Fibroblast of the aortic adventitia (primary cell): ENCODE measurements at places on chromosomes 4 and X. TPM values are rescaled to one million over a fixed set of nuclear protein-coding genes. Genes with fewer than 3 reads are reported as not detected.

DNA sequence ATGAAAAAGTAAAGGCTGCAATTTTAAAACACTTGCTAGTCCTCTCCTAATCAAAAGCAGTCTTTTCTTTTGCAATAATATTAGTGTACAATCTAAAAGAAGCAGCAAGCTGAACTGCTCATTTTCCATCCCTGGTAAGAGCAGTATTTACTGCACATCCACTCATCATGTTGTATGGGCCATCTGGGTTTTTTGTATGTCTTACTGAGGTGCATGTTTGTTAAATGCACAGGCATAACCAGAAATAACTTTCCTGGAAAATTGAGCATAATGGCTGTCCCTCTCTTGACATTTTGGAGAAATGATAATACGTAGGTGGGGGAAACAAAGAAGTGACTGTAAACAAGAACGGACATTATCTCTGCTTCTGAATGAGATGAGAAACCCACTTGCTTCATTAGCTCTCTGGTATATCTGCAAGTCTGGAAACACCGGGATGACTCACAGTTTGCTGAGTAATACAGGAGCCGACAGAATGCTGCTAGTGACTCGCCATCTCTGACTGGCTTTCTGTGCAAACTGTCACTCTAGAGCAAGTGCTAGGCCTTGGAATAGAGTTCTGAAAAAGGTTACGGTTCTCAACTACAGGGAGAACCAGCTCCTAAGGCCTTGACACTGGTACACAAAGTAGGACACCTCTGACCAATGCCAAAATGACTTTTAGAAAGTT lies 85.7 kb upstream of the MTM1 start:
- DNase-seq: peak; percentile 50

GRCh38 chr4:140930011-140930410 lies 173.8 kb upstream of the TBC1D9 start:
- DNase-seq: no peak

DNA sequence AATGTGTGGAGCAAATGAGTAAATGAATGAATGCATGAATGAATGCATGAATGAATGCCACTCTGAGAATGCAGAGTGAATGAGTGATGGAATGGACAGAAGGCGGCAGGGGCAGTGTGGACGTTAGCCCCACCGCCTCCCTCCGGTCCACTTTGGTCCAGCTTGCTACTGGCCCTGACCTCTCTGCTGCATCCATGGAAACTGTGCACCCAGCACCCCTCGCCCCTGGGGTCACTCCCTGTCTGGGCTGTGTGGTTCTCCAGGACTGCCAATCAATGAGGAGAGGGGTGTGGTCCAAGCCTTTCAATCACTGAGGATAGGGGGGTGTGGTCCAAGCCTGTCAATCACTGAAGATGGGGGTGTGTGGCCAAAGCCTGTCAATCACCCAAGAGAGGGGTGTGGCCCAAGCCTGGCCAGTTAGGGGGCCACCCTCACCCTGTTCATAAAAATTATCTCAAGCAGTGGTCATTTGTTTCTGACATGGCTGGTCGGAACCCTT lies 39.2 kb upstream of the ASMTL start:
- no peak for DNase-seq

DNA sequence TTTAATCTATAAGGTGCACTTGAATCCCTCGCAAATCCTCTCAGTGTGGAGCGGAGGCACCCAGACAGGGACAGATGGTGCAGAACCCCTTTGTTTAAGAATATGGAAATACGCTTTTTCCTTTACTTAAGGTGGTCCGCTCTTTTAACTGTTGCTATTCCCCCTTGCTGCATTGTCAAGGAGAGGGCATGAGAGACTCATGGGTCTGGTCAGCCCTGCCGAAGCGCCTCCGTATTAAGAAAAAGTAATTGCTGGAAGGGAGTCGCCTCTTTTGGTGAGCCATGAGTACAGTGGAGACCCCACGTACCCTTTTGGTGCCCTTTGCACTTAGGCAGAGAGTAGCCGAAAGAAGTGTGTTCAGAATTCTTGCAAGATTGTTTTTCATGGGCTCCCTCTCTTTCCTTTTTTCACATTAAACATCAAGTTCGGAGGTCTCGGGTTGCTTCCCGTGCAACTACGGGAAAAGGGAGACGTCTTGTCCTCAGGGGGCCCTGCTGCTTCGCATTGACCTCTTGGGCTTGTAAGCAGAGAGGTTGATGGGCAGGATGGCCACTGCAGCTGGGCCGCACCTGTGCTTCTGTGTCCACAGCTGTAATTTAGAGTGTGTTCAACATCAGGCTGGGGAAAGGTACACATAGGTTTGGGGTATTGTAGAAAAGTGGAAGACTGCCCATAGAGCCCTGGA lies 109.6 kb downstream of the SPRY1 start:
- DNase-seq: no peak

DNA sequence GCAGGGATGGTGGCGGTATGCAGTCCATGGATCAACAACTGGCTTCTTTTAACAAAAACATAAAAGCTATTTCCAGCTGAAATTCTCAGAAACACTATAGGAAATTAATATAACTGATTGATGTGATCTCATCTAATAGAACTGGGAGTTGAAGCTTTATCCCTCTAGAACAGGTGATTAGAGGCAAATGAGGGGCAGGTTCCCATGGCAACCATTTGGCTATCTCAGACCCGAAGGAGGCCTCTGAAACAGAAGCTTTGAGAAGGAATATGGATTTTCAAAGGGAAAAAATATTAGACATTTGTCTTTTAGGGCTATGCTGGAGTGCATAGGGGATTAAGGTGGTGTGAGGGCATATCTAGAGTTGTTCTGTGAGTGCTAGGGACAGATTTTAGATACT lies 50.0 kb downstream of the IGSF1 start:
- no peak for DNase-seq

- no peak for DNase-seq
Measured at GRCh38 chrX:130086447-130087206, 23.7 kb downstream of the ELF4 start.

DNA sequence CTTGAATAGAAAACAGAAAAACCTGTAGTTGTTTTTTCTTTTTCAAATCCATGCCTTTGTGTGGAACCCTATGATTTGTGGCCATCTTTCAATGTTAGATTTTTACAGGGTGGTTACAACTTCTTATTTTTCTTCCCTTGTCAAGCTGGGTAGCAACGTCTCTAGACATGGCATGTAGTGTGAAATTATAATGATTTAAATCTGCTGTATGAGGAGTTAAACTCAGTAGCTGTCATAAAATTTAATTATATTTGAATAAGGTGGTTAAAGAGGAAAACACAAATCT lies 78.1 kb upstream of the CBLL2 start:
- DNase-seq: no peak

- no peak for DNase-seq
Measured at GRCh38 chrX:56429581-56429980, 133.8 kb upstream of the UBQLN2 start.

DNA sequence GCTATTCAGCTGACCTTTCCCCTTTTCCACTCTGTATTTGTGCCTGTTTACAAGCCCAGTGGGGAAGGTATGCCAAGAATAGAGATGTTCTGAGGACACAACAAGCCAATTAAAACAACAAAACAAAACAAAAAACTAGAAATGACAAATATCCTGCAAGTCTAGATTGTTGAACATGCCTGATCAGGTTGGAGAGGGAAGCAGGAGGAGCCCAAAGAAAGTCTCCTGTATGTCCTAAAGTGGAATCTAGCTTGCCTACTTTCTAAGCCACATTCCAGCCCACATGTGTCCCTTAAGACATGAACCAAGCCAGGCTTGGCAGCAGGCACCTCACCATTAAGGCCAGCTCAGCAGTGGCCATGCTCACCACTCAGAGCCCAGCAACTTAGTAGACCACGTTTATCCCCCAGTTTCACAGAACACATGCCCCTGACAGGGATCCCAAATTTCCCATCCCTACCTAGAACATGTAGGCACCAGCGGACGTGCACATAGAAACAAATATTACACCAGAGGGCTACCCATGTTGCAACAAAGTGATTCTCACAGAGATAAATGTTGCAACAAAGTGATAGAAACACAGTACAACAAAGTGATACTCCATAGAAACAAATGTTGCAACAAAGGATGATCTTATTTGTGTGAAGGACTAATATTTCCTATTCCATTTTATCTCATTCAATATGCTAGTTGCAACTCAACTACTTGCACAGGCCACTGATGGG lies 48.3 kb downstream of the CD99L2 start:
- DNase-seq: no peak

GRCh38 chrX:34557733-34558132 lies 99.4 kb downstream of the TMEM47 start:
- no peak for DNase-seq

DNA sequence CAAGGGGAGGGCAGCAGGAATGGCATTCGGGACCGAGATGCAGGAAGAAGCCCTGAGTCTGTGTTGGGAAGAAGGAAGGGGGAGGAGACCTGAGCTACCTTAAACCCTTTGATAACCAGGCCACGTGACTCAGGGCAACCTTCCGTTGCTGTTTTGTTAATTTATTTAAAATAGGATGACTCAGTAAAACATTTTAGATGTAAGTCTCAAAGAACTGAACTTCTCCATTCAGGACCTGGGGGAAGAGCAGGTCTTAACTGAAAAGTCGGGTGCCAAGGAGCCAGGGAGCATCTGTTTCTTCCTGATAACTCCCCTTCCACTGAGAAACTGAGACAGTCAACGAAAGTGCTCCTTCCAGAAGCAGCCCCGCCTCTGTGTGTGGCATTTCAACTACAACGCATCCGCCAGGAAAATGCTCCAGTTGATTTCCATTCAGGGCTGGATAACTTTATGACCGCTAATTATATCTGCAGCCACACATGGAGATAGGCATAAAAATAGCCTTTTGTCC lies 88.0 kb downstream of the IRF2 start:
- DNase-seq: no peak

- DNase-seq: peak; percentile 77
Measured at GRCh38 chr4:109873791-109874514, 26.0 kb downstream of the LRIT3 start.

GRCh38 chrX:110327336-110327735 lies 9.5 kb upstream of the AMMECR1 start:
- no peak for DNase-seq

- DNase-seq: no peak
Measured at GRCh38 chr4:42512226-42512625, 114.9 kb downstream of the SHISA3 start.

- peak; percentile 51 for DNase-seq
Measured at GRCh38 chrX:109843963-109844751, 111.1 kb upstream of the ACSL4 start.

DNA sequence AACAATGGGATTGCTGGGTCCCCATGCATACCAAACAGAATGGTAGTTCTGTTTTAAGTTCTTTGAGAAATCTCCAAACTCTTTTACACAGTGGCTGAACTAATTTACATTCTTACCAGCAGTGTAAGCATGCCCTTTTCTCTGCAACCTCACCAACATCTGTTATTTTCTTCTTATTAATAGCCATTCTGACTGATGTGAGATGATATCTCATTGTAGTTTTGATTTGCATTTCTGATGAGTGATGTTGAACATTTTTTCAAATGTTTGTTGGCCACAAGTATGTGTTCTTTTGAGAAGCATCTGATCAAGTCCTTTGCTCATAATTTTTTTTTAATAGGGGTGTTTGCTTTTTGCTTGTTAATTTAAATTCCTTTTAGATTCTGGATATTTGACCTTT lies 41.2 kb upstream of the ZMAT1 start:
- DNase-seq: no peak

DNA sequence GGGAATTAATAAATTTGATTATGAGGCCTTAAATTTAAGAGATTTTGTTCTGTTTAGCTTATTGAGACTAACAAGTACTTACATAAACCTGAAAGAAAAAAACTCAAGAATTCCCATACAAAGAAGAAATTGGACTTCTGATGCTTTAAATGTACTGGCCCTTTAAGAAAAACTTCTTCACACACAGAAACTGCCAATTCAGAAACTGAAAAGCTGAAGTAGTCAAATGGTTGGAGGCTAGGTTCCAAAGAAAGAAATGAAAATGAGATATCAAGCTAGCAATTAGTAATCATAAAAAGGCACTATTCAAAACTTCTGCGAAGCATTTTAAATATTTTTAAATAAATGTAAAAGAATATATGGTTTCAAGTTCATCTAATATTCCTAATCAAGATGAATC lies 151.3 kb downstream of the THOC2 start:
- no peak for DNase-seq

GRCh38 chrX:78452356-78452755 lies 124.9 kb upstream of the CYSLTR1 start:
- DNase-seq: peak; percentile 28

DNA sequence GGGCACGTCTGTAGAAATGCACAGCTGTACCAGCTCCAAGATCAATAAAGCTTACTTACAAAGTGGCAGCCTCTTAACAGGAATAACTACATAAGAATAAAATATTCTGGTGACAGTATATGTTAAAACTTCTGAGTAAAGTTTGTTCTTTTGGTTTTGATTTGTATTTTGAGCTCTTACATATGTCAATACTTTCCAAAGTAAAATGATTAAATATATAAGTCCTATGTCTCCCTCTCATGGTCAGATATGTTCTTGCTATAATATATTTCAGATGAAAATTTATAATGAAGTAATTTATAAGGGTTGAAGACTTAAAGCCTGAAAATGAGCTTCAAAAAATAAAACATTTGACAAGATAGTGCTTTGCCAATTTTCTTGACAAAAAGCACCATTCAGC lies 254.4 kb downstream of the NPFFR2 start:
- peak; percentile 40 for DNase-seq

DNA sequence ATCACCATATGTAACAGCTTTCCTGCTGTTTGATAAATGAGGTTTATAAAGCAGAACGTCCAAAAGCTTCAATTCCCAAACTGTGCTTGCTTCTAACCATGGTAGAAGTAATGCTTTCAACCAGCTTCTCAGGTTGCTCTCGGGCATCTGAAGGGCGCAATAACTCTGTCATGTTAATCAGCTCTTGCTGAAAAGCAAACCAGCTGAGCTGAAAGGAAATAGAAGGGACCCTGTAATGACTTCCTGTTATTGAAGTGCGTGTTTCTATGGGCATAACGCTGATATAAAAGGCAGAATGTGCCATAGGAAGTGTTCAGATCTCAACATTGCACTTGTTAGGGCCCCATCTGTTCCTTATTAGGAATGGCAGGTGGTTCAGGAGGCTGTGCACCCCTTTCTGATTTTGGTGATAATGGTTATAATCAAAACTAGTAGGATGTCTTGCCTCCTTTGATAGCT lies 21.2 kb downstream of the HERC3 start:
- DNase-seq: no peak

- DNase-seq: no peak
Measured at GRCh38 chrX:34563804-34564203, 93.3 kb downstream of the TMEM47 start.

GRCh38 chrX:68897118-68897945 lies 68.5 kb downstream of the EFNB1 start:
- no peak for DNase-seq

The ADAMTS3 gene
- total RNA-seq: 5.0 and 20.3 TPM in 2 replicates

The GLRA2 gene
- total RNA-seq: not detected in 2 replicates

The CFAP99 gene
- not detected in 2 replicates for total RNA-seq

The MSN gene
- total RNA-seq: 175 and 335 TPM in 2 replicates

The FABP2 gene
- not detected in 2 replicates for total RNA-seq

The SPATA18 gene
- total RNA-seq: 21.7 and 22.3 TPM in 2 replicates

The PSAPL1 gene
- total RNA-seq: not detected in 2 replicates

The MAOB gene
- 0.72 TPM in 1 of 2 replicates, not detected in the other for total RNA-seq
